ENCODE measurements at places on chromosomes 2 and 18.

- DNase-seq = no peak
Measured at GRCh38 chr2:140246058-140246457, 1465.9 kb upstream of the NXPH2 start.

DNA sequence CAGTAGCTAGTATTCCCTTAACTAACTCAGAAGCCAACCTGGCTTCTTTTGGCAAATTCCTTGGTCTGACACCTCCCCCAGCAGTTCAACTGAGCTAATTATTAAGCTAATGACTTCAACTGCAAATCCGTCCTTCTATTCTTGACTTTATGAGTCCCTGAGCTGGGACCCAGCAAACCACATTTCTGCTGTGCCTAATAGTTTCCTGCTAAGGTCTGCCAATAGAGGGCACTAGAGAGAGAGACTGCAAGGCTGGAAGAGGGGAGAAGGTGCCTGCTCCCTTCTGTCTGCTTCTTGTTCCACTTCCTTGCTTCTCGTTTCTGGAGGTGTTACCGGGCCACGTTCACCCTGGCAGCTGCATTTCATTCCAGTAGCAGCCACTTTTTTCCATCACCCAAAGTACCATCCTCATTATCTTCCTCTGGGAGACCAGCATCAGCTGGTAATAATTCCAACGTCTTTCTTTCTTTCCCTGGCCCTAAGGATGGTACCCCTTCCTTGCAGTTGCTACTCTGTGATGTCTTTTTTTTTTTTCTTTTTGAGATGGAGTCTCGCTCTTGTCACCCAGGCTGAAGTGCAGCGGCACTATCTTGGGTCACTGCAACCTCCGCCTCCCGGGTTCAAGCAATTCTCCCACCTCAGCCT lies 352.0 kb downstream of the TNS1 start:
- no peak for DNase-seq

GRCh38 chr2:86331384-86331783 lies 6.0 kb downstream of the REEP1 start:
- no peak for DNase-seq

GRCh38 chr2:67671464-67672450 lies 274.6 kb downstream of the ETAA1 start:
- DNase-seq = no peak

- no peak for DNase-seq
Measured at GRCh38 chr2:152452256-152452973, 117.4 kb downstream of the FMNL2 start.

DNA sequence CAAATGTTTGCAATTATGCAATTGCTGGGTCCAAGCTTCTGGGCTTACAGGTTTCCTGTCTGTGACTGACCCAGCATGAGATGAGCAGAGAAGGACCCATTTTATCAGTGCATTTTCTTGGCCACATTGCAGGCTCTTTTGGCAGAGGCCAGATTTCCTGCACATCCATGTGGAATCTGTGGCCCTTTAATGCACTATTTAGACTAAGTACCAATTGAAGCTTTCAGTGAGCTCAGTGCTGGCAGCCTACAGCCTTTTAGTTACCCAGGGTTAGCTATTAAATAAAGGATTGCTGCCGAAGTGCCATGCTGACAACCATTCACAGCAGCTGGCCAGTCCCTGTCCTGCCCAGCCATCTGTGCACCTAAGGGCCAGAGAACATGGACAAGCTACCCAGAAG lies 165.0 kb downstream of the ANKRD30B start:
- DNase-seq = no peak

DNA sequence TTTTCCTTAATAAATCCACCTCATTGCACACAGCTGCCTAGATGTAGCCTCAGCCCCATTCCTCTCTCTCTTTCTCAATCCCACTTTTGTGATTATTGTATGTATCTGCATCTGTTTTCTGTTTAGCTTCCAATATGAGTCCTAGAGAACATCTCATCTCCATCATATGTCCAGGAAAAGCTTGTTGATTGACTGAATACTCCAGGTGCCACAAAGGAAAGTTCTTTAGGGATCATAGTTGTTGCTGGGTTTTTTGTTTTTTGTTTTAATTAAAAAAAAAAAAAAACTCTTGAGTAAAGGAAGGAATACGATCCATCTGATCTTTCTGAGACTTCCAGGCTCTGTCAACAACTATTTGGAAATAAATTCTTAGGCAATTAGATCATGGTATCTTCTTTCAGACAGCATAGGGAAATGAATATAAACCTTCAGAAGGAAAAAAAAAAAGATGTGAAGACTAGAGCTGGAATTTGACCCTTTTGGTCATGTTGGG lies 42.5 kb downstream of the KIAA2012 start:
- no peak for DNase-seq

- DNase-seq = no peak
Measured at GRCh38 chr2:231686192-231687100, 21.9 kb upstream of the PTMA start.

DNA sequence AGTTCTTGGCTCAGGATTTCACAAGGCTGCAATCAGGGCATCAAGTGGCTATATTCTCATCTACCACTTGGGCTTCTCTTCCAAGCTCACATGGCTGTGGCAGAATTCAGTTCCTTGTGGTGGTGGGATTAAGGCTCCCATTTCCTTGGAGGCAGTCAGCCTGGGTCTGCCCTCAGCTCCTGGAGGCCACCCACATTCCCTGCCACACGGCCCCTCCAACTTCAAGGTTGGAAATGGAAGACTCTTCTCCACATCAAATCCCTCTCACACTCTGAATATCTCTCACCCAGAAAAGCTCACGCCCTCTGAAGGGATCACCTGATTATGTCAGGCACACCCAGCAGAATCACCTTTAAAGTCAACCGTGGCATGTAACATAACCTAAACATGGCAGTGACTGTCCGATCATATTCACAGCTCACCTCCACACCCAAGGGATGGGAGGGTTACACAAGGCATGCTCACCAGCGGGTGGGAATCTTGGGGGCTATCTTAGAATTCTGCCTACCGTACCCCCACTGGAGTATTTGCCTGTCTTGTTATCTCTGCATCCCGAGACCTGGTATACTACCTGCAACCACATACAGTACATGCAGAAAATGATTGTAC lies 256.2 kb upstream of the KLHL29 start:
- no peak for DNase-seq

GRCh38 chr2:144495227-144496091 lies 24.5 kb downstream of the ZEB2 start:
- no peak for DNase-seq

GRCh38 chr2:201795607-201796477 lies 10.5 kb upstream of the CDK15 start:
- DNase-seq = no peak

DNA sequence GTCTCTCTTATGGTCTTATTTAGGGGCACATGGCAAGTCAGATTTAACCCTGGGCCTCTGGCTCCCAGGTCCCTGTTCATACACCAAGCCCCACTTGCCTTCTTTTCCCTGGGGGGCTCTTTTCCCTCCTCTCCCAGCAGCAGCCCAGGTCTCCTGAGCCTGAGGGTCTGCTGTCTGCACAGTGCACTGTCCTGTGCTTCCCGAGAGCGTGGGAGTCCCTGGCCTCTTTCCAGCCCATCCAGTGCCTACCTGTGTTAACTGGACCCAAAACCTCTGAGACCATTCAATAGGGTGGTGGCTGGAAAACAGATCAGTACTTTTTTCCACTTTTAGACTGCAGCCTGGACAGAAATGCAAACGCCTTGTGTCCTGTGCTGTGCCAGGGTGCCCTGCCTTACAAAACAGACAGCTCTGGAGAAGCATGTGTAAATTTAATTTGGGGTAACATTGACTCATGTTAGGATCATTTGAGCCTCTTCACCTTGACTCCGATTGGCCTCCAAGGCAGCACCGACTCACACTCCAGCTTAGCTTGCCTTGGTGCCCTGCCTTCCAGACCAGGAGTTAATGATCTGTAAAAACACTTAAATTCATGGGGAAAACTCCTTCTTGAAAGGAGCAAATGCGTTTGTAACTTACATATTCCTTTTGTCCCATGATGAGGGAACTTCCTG lies 34.3 kb downstream of the TWIST2 start:
- DNase-seq = no peak

- DNase-seq = no peak
Measured at GRCh38 chr2:130765464-130765863, 10.1 kb downstream of the AMER3 start.
